ENCODE measurements at places on chromosomes 1 and 21. TPM values are rescaled to one million over a fixed set of nuclear protein-coding genes. Genes with fewer than 3 reads are reported as not detected.
A peak's percentile ranks its signal among the peaks of the same experiment; 100 is the strongest.

- peaks cover 3% of the 10 kb centered on the region for H3K36me3 ChIP-seq
- peaks cover 24% of the 10 kb centered on the region for H3K4me1 ChIP-seq
- H3K4me3 ChIP-seq = peak overlapping the region; percentile 63
- no peak for DNase-seq
- peak overlapping the region; percentile 22 for H3K27ac ChIP-seq
These were observed 7.0 kb downstream of the TINAGL1 start for GRCh38 chr1:31583082-31583994.

GRCh38 chr21:41777951-41778815 is 11.3 kb upstream of the RIPK4 start:
- H3K4me1 ChIP-seq = peaks cover 8% of the 10 kb centered on the region
- no peak overlapping the region for H3K27ac ChIP-seq
- H3K36me3 ChIP-seq = peaks cover 4% of the 10 kb centered on the region
- peaks cover 4% of the 10 kb centered on the region for H3K27me3 ChIP-seq

- no peak overlapping the region for H3K4me3 ChIP-seq
- no peak for DNase-seq
- no peaks in the 10 kb centered on the region for H3K27me3 ChIP-seq
- H3K4me1 ChIP-seq = no peaks in the 10 kb centered on the region
- no peaks in the 10 kb centered on the region for H3K36me3 ChIP-seq
- no peak overlapping the region for H3K27ac ChIP-seq
These were observed 157.7 kb downstream of the SLC35F3 start for GRCh38 chr1:234062166-234062565.

- DNase-seq = no peak
- peaks cover 37% of the 10 kb centered on the region for H3K4me1 ChIP-seq
- H3K4me3 ChIP-seq = no peak overlapping the region
- H3K36me3 ChIP-seq = peaks cover 4% of the 10 kb centered on the region
- H3K27ac ChIP-seq = no peak overlapping the region
- H3K27me3 ChIP-seq = peaks cover 1% of the 10 kb centered on the region
These were observed 21.6 kb downstream of the METTL13 start for GRCh38 chr1:171803045-171803444.

DNA sequence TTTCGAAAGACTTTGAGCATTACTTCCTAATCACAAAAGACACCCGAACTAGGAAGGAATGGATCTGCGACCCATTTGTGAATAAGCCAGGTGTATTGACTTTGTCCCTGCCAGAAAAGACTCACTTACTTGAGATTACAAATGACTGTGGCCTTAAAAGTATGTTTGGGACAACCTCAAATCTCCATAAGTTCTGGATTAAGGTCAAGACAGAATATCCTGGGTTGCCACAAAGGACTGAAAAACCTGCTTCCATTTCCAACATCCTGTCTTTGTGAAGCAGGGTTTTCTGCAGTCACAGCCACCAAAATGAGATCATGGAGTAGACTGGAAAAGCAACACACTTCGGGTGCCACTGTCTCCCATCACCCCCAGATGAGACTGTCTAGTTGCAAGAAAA is 537.4 kb upstream of the ZRANB2 start:
- DNase-seq = no peak
- peaks cover 6% of the 10 kb centered on the region for H3K4me1 ChIP-seq
- no peak overlapping the region for H3K4me3 ChIP-seq
- H3K27me3 ChIP-seq = no peaks in the 10 kb centered on the region
- no peak overlapping the region for H3K27ac ChIP-seq

- no peak overlapping the region for H3K4me3 ChIP-seq
- DNase-seq = no peak
- H3K27me3 ChIP-seq = peaks cover 6% of the 10 kb centered on the region
- H3K27ac ChIP-seq = no peak overlapping the region
- H3K36me3 ChIP-seq = no peaks in the 10 kb centered on the region
These were observed 149.3 kb upstream of the KIAA0040 start for GRCh38 chr1:175341631-175342429.

DNA sequence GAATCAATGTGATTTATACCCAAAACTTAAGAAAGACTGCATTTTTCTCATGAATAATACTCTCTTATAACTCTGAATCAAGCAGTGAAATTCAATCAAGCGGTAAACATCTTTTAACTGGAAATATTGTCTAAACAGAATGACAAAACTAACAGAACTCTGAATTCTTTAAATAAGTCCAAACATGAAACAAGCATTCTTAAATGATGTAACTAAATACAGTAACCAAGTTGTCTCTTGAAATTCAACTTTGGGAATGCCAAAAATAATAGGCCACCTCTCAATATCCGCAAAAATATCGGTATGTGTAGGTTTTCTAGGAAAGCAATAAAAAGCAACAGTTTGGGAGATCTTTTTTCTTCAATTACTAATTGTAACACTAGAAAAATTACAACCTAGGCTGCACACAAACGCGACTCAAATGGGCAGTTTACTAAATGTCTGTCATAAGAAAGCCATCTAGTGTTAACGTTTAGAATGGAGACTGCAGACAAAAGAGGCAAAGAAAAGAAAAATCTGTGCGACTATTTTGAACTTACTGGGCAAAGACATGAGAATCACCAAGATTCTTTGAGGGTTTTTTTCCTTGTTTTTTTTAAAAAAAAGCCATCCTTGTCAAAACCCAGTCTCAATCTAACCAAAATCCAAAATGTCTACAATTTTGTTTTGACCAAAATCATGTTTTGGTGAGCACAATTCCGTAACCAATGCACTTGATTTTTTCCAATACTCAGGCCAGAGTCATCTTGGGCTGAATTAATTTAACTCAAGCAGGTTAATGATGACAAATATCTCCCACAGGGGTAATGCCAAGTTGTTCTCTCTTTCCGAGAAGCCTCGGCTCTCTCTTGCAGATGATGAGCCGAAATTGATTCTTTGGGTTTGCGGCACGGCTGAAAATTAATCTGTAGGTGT is 1.3 kb downstream of the SIPA1L2 start:
- no peak for DNase-seq
- peaks cover 5% of the 10 kb centered on the region for H3K27me3 ChIP-seq
- peaks cover 14% of the 10 kb centered on the region for H3K36me3 ChIP-seq

Gene KRTAP21-2
- not detected for total RNA-seq

- no peaks in the 10 kb centered on the region for H3K4me1 ChIP-seq
- H3K27me3 ChIP-seq = peaks cover 4% of the 10 kb centered on the region
- no peaks in the 10 kb centered on the region for H3K36me3 ChIP-seq
- no peak overlapping the region for H3K27ac ChIP-seq
These were observed 24.0 kb downstream of the TEX35 start for GRCh38 chr1:178536844-178537371.

Gene FAM163A
- not detected for total RNA-seq

- peak overlapping the region; percentile 48 for H3K27ac ChIP-seq
- peaks cover 48% of the 10 kb centered on the region for H3K36me3 ChIP-seq
- peak overlapping the region; percentile 34 for H3K4me3 ChIP-seq
These were observed 26.1 kb downstream of the GPR3 start for GRCh38 chr1:27418326-27419185.

DNA sequence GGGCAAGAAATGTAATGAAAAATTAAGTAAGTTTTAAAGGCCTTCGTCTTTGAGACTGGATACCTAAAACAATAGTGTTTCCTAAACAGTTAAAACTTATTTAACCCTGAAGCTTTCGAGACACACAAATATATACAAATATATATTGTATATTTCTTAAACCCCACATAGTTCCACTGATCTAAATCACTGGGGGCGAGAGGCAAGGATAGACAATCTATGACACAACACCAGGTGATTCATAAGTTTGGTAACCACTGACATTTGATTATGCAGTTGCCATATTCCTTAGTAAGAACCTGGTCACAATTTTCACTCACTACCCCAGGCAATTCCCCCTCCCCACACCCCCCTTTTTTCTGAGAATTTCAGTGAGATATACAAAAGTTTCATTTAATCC is 55.3 kb upstream of the BOLA1 start:
- peak overlapping the region; percentile 70 for H3K27ac ChIP-seq
- H3K27me3 ChIP-seq = no peaks in the 10 kb centered on the region
- no peaks in the 10 kb centered on the region for H3K36me3 ChIP-seq

GRCh38 chr1:150829751-150830150 is 21.7 kb upstream of the CTSK start:
- H3K27me3 ChIP-seq = no peaks in the 10 kb centered on the region
- DNase-seq = no peak
- no peaks in the 10 kb centered on the region for H3K4me1 ChIP-seq
- H3K27ac ChIP-seq = no peak overlapping the region

DNA sequence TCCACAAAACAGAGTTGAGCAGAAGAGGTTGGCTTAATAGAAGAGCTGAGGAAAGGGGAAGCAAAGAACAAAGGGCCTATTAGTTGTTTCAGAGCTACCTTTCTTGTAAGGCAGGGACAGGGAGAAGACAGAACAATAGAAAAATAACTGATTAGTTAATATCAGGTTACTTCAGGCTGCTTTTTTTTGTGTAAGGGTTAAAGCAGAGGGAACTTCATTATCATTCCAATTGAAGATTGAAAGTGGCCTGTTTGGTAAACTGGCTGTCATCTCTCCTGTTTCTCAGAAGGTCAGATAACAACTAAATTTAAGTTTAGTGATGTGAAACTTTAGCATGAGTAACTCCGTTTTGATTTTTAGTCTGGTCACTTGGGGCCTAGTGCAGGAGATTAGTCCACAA is 22.3 kb downstream of the CDC42 start:
- peaks cover 15% of the 10 kb centered on the region for H3K36me3 ChIP-seq
- peak overlapping the region; percentile 49 for H3K27ac ChIP-seq
- peaks cover 4% of the 10 kb centered on the region for H3K27me3 ChIP-seq
- peaks cover 62% of the 10 kb centered on the region for H3K4me1 ChIP-seq
- DNase-seq = no peak

Gene ANGPTL3
- not detected for total RNA-seq

Gene RAB7B
- not detected for total RNA-seq

DNA sequence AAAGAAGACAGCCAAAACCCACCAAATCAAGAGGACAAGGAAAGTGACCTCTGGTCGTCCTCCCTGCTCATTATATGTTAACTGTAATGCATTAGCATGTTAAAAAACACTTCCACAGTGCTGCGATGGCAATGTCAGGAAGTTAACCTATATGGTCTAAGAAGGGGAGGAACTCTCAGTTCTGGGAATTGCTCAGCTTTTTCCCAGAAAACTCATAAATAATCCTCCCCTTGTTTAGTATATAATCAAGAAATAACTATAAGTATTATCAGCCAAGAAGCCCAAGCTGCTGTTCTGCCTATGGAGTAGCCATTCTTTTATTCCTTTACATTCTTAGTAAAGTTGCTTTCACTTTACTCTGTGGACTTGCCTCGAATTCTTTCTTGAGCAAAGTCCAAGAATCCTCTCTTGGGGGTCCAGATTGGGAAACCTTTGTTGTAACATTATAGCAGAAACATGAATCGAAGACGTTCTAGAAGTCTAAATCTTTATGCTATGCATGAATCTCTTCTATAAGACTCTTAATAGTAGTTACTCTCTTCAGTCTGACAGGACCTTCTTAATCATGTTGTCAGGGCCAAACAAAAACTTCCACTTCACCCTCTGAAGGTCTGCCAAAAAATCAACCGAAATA is 110.0 kb upstream of the VANGL1 start:
- H3K4me1 ChIP-seq = peaks cover 20% of the 10 kb centered on the region
- H3K4me3 ChIP-seq = no peak overlapping the region

Gene RIPPLY3
- 86.4 TPM for total RNA-seq

Gene OR2T35
- not detected for total RNA-seq

Gene GBP7
- total RNA-seq = 0.69 TPM

Gene SPRR4
- not detected for total RNA-seq

DNA sequence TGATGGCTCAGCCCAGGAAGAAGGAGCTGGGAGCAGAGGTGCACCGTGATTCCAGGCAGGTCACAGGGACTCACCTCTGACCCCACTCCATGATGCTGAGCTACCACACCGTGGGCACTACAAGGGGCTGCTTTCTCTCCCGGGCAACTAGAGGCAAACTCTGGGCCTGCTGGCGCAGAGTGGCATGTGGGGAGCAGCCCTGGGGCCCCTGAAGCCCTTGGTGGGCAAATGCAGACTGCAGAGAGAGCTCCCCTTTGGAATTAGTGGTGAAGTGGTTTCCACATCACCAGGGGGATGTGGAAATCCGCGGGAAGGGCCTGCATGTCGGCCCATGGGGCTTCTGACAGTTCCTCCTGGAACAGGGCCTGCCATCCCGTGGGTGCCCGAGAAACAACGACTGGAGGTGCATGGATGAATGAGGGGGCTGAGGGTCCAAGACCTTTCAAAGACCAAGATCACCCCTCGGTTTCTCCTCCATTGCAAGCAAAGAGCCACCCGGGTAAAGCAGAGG is 11.8 kb upstream of the MMEL1 start:
- peak; percentile 2 for DNase-seq
- no peaks in the 10 kb centered on the region for H3K36me3 ChIP-seq
- H3K4me3 ChIP-seq = no peak overlapping the region
- no peaks in the 10 kb centered on the region for H3K4me1 ChIP-seq
- H3K27ac ChIP-seq = no peak overlapping the region

- H3K36me3 ChIP-seq = no peaks in the 10 kb centered on the region
- peaks cover 6% of the 10 kb centered on the region for H3K27me3 ChIP-seq
- no peak for DNase-seq
- H3K4me3 ChIP-seq = no peak overlapping the region
- H3K4me1 ChIP-seq = peaks cover 21% of the 10 kb centered on the region
These were observed 6.2 kb downstream of the MTARC2 start for GRCh38 chr1:220754212-220754917.

Gene CELF3
- not detected for total RNA-seq

Gene AUNIP
- 3.3 TPM for total RNA-seq

DNA sequence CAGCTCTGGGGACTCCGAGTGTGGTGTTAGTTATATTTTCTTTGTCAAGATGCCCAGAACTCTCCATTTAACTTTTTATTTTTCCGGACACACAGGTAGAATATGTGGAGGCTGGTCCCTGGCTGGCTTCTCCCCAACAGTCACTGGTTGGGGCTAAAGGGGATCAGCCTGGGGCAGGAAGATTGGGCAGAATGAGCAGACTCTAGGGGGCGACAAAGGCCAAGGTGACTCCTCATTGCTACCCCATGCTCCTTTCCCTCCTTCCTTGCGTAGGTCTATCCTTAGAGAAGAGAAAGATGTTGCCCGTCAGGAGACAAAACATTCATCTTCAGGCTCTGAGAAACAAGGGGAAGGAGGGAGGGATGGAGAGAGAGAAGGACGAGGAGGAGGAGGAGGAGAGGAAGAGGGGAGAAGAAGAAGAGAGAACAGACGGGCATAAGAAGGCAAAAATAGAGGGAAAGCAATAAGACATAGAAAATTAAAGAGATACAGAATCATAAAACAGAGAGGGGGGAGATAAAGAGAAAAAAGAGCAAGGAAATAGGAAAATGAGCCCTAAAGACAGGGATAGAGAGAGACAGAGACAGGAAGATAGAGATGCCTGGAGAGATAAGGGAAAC is 89.9 kb downstream of the FOXD2 start:
- H3K36me3 ChIP-seq = no peaks in the 10 kb centered on the region
- H3K4me3 ChIP-seq = no peak overlapping the region
- peaks cover 5% of the 10 kb centered on the region for H3K27me3 ChIP-seq
- peak; percentile 44 for DNase-seq
